EH (cell line): ENCODE measurements at places on chromosomes 3 and 15.
A peak's percentile ranks its signal among the peaks of the same experiment; 100 is the strongest.

DNA sequence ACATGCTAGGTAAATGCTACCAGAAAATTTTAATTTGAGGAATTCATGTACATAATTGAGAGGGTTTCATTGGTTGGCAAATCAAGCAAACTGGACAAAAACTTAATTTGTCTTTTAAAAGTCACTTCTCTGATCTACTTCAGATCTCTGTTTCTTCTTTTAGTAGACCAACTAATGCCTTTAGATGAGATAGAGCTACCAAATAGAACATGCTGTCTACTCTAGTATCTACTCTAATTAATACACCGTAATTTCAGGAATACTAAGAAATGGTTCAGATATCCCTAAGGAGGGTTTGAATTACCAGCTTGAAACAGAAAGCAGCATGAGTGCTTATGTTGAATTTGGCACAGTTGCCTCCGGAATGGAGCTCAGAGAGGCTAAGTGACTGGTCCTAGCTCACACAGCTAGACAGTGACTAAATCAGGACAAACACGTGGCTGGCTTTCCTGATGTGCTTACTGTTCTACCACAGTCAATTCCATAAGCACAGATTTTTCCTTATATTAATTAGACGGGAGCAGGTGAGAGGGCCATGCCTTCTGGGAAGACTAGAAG is 225.1 kb downstream of the ITPR1 start:
- DNase-seq, result no peak

DNA sequence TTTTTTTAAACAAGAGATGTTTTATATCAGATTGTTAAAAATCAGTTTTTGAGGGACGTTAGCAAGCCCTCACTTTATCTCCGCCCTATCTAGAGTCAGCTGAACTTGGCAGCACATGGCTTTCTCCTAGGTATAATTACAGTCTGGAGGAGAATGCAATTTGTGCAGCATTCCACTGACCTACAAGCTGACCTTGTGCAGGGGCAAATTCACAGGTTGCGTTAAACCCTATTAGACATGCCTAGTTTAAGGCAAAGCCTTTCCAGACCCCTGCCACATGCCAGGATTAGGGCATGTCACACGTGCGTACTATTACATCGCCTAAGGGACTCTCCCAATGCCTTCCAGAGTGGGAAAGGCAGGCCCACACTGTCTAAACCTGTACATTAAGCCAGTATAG is 224.0 kb downstream of the GREM1 start:
- DNase-seq, result no peak

GRCh38 chr15:51649659-51650521 is 27.3 kb upstream of the DMXL2 start:
- peak; percentile 76 for DNase-seq

- DNase-seq, result peak; percentile 87
Measured at GRCh38 chr3:14203521-14204079, 25.0 kb downstream of the LSM3 start.

GRCh38 chr3:87503900-87504498 is 227.6 kb upstream of the POU1F1 start:
- DNase-seq, result peak; percentile 76

DNA sequence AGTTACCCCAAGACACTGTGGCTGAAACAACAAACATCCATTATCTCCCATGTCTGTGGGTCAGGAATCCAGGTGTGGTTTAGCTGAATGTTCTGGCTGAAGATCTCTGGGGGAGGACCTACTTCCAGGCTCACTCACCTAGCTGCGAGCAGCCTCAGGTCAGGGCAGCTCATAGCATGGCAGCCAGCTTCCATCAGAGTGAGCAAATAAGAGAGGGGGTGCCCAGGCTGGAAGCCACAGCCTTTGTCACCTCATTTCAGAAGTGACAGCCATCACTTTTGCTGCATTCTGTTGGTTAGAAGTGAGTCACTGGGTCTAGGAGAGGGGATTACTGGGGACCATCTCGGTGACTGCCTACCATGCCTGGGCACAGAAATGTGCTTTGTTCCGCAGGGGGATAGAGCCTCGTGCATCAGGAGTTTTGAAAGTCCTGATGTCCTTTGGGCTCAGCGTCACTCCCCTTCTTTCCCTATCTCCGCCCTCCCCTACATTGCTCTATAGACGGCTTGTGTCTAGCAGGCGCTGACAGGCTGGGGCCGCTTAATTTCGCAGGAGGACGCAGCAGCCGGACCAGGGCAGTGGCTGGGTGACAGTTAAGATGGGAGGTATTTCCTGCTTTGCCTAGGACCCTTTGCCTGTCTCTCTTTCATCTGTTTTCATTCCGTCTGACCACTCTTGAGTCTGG is 25.4 kb downstream of the TGM4 start:
- DNase-seq, result no peak

DNA sequence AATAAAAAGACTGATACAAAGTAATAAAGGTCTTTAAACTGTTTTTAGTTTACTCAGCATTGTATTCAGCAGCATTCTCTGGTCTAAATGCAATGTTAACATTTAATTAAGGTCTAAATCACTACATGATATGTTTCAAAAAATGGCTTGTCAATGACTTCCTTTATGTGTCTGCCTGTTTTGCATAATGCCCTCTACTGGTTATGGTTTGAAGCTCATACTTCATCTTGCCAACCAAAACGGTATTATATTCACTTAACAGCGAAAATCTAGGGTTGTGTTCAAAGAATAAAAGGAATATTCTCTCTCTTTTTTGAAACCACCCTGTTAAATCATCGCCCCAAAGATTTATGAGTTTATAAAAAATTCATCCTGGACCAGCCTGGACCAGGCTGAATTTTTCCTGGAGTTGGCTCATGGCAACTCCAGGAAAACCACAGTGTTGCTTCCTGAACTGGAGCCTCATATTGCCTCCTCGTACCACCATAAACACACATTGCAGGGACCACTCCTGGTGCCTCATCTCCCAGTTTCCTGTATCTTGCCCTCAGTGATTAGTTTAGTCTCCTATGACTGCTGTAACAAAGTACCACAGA is 6.7 kb upstream of the NCEH1 start:
- peak; percentile 12 for DNase-seq

DNA sequence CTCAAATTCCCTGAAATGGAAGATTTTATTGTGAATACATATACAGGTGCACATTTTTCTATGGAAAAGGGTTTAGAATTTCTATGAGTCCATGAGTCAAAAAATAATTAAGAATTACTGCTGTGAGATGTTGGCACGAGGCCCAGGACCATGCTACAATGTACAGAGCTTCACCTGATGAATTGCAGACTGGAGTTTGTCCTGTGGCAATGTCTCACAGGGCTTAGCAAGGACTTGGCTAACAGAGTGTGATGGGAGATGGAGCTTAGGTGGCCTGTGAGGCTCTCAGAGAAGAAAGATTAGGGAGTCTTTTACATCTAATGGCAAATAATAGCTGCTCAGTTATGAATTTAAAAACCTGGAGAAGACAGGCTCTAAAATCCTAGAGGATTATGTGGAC is 219.5 kb upstream of the CBLB start:
- DNase-seq, result no peak

DNA sequence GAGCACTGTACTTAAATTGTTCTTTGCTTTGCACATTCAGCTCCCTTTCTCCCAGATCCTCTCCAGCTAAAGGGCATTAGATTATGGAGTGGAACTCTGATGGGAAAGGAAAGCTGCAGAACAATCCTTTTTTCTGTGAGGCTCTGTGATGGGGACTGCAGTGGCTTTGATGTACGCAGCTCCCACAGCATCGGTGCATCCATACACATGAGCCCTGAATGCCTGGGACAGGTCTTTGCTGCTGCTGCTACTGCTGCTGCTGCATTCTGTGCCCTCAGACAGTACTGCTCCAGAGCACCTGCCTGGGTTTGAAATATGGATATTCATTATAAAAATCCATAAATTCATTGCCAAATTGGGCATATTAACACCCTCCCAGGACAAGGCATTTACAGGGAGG is 164.4 kb downstream of the WDR76 start:
- DNase-seq, result no peak

DNA sequence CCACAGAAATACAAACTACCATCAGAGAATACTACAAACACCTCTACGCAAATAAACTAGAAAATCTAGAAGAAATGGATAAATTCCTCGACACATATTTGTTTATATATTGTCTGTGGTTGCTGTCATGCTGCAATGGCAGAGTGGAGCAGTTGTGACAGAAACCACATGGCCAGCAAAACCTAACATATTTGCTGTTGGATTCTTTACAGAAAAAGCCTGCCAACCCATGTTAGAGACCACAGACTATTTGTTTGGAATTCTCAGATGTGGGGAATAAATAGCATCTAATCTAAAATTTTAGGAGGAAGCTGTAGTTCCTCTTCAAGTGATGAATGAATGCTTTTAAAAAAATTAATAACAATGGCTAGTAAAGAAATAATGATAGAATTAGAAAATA is 341.6 kb upstream of the AZI2 start:
- DNase-seq, result no peak

DNA sequence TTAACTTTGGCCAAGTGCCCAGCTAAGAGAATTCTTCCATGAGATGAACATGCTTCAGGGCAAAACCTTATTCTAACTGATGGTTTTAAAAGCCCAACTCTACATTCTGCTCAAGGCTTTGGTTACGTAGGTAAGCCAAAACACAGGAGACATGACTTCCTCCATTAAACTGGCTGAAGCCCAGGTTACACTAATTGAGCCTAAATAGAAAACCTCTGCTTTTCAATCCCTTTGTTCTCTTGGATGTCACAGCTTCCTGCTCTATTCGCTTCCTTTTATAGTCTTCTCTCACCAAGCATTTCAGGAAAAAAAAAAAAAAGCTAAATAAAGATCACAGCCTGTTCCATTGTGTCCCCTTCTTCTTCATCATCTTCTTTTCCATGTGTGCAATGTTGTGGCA is 420.4 kb downstream of the TIGIT start:
- DNase-seq, result peak; percentile 34

DNA sequence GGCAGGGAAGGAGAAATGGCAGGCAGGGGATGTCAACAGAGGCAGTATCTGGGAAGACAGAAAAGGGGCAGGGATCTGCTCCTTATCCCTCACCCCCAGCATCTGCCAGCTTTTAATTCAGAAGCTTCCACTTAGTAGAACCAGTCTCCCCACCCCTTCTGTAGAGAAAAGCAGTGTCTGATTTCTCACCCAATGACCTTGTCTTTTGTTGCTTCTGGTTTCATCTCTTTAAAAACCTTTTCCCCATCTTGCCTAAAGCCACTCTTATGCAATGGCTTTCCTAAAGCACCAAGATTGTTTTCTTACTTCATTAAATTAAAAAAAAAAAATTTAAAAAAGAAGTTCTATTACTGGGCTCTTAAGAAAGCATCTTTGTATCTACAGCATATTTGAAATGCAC is 27.8 kb downstream of the ARHGEF3 start:
- DNase-seq, result no peak

DNA sequence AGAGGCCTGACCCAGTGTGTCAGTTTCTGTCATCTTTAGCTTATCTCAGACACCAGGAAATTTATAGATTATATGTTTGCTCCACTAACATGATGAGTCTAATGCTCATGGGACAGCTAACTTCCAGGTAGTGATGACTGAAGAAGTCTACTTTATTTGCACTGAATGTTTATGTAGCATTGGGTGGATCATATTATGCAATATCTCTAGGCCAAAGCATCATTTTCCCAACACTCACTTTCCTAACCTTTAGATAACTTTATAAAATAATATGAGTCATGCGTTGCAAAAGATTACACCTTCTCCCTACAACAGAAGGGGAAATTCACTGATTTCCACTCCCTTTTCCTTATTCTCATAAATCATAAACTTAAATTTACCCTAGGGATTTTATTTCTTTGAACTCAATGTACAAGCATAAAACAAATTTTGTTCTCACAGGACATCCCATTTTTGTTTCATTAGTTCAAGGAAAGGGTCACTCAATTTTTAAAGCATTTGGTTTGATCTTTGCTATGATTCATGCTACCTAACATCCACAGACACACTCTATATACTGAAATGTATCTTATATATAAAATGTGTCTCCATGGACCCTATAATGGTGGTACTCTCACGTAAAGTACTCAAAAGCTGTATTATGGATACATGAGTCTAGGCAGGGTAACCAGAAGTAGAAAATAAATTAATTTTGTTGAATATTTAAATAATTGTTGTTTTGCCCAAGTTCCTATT is 225.2 kb downstream of the WDR72 start:
- DNase-seq, result no peak

DNA sequence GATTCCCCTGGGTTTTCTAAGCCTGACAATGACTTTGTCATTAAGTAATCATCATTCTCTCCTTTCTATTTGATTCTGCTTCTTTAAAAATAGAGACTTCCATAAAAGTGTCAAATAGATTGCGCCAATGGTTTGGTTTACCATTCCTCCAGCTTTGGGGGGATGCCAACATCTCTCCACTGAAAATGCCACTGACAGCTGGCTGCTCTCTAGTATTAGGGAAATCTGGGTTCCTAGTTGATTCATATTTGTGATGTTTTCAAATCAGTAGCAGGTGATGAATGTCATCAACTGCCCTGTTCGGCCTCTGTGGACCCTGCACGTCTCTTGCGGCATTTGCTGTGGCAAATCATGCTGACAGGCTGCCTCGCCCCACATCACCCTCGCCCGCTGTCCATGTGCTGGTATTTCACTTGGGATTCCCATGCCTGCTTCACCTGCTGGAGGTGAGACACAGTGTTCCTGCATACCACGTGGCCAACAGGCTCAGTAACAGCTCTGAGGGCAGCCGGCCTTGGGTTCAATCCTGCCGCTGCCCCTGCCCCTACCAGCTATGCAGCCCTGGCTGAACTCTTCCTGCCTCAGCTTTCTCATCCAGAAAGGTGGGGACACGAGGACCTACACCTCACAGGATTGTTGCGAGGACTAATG is 28.1 kb downstream of the ZXDC start:
- DNase-seq, result peak; percentile 9

DNA sequence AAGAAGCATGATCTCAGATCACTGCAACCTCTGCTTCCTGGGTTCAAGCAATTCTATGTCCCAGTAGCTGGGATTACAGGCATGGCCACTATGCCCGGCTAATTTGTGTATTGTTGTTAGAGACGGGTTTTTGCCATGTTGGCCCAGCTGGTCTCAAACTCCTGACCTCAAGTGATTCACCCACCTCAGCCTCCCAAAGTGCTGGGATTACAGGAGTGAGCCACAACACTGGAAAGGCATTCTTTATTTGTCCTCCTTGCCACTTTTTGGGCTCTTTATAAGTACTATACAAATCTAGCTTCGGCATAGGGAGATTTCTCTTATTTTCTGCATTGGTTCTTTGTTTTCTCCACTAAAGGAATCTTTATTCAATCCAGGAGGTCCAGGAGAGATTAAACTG is 18.6 kb downstream of the CMTM8 start:
- DNase-seq, result no peak

DNA sequence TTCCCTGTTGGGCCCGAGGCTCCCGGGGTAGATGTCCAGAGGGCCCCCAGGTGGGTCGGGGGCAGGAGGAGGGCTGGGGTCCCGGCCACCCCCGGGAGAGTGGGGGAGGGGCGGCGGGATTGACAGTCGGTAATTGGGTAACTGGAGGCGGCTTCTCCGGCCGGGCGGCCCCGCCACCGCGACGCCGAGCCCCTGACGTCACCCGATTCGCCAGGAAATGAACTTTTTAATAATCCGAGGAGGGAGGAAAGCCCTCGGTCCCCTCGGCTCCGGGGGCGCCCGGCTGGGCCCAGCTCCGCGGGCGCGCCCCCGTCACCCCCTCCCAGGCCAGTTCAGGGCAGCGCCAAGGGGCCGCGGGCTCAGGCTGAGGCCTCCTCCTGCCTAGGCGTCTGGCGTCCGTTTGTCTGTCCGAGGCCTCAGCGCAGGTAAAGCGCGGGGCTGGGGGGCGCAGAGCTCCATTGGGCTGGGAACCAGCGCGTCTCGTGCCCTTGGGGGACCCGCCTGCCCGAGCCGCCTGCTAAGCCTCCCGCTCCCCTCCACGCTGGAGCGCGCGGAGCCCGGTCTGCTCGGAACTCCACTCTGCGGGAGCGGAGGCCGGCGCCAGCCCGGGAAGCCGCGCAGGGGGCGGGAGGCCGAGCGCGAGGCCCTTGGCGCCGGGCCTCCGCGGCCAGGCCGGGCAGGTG is 3.9 kb downstream of the GATA2 start:
- DNase-seq, result peak; percentile 82
